ENCODE measurements at places on chromosomes 2 and 18.

DNA sequence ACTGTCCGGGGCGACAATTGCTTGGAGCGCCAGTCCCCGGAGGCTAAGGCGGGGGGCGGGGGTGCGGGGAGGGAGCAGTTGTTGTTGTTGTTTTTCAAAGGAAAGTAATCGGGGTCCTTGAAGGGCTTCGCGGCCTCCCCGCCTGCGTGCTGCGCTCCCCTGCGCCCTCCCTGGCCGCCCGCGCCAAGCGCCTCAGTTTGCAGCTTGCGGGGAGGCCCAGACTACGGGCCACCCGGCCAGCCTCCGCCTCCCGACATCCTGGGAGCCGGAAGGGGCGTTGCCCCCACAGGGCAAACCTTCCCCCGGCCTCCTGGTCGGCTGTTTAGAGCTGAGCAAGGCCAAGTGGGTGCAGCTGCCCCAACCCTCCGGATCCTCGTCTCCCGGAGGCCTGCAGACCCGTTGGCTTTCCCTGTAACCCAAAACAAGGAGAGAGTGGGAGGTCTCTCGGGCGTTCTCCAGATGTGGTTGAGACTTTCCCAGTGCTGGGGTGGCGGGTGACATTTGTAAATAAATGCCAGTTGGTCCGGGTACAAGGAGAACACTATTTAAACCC is 3.7 kb upstream of the SIX3 start:
- peak; percentile 83 for DNase-seq

DNA sequence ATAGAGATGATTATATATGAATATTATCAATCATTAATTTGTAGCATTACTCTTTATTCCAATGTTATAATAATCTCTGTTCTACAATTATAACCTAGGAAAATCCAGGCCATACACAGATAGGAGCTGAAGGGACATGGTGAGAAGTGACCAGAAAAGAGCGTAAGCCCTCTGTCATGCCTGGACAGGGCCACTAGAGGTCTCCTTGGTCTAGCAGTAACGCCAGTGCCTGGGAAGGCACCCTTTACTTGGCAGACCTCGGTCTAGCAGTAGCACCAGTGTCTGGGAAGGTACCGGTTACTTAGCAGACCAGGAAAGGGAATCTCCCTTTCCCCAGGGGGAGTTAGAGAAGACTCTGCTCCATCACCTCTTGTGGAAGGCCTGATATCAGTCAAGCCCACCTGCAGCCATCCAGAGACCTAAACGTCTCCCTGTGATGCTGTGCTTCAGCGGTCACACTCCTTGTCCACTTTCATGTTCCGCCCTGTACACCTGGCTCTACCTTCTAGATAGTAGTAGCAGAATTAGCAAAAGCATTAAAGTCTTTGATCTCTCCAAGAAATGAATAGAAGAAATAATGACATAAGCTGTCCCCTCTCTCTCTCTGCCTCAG is 447.5 kb upstream of the FSIP2 start:
- no peak for DNase-seq

DNA sequence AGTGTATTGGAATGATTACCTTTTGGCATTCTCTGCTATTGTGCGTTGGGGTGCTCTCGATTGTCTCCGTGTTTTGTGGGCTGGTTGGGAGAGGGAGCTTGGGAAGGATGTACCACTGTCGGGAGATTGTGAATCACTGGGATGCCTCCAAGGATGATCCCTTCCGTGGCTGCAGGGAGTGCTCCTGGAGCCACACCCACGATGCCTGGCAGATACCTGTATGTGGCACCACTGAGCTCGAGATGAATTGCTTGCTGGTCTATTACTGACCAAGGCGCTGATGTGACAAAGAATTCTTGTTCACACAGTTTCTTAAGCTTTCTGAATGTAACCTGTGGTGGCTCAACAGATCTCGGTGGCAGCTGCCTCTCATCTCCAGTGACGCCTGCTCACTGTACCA is 159.7 kb upstream of the LHCGR start:
- DNase-seq: no peak

DNA sequence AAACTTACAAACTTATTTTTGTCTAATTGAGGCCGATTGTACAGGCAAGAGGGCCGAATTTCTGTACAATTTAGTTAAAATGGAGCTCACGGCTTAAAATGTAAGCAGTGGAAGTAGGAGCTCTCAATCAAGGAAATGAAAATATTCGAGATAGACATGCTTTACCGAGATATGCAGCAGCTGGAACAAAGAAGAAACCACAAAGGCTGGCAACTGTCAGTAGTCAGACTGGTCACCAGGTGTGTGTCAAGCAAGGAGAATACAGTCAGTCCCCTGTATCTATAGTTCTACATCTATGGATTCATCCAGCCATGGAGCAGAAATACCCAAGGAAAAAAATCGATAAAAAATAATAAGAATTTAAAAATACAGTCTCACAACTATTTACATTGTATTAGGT is 122.6 kb downstream of the WDSUB1 start:
- no peak for DNase-seq

GRCh38 chr2:176078541-176079284 is 5.0 kb downstream of the EVX2 start:
- peak; percentile 5 for DNase-seq

GRCh38 chr2:185734658-185735057 is 3.9 kb upstream of the FSIP2 start:
- DNase-seq: no peak

- no peak for DNase-seq
Observed at GRCh38 chr18:58102875-58103274, 58.8 kb downstream of the NEDD4L start.

DNA sequence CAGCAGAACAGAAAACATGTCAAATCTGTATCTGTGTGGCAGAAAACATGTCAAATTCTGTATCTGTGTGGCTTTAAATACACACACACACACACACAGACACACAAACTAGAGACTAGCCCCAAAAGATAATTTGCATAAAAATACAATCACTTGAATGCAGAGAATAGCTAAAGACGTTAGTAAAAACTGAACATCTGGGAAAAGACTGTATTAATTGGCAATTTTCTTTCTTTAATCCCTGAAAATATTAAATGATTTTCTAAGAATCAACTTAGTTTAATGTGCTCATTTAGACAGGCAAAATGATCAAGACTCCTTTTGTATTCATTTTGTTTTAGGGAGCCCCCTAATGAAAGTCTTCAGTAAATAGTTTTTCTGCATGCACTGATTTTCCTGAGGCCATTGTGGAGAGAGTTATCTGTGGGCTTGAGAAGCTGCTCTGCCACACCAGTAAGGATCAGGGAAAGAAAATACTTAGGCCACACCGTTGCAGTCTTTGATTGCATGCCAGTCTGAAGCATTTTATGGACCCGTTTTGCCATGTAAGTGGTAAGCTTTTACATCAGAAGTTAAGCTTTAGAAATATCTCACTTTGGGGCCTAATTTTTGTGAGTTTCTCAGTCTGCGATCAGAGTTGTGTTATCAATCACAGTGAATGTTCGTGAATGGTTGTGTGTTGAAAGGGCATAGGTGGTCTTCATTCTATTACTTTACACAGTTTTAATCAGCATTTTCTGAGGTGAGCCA is 2.2 kb downstream of the SPATS2L start:
- no peak for DNase-seq

GRCh38 chr2:143934626-143935481 is 585.1 kb downstream of the ZEB2 start:
- DNase-seq: peak; percentile 68

DNA sequence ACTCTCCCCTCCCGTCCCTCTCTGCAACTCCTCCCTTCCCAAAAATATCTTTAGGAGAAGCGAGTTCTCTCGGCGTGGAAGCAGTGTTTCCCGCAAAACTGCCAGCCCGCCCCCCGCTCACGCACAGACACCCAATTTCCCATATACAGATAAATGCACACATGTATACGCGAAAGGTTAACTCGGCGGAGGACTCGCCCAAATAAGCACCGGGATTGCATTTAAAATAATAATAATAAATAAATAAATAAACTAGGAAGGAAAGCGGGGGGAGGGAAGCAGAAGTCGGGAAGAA is 70.0 kb upstream of the PSMD14 start:
- peak; percentile 37 for DNase-seq

DNA sequence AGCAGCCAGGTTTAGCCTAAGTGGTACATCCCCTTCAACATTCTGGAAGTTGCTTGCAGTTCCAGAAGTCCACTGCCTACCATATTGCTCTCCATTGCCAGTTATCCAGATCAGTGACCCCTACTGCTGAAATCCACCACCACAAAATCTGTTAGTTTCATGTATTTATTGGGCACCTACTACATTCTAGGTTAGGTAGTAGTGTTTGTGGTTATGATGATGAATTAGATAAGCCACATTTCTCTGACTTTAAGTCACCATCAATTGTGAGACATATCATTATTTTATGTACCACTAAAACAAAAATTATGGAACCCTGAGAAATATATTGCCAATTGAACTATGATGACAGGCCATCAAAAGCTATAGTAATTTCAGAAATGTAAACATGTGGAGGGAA is 139.5 kb upstream of the PKDCC start:
- no peak for DNase-seq

DNA sequence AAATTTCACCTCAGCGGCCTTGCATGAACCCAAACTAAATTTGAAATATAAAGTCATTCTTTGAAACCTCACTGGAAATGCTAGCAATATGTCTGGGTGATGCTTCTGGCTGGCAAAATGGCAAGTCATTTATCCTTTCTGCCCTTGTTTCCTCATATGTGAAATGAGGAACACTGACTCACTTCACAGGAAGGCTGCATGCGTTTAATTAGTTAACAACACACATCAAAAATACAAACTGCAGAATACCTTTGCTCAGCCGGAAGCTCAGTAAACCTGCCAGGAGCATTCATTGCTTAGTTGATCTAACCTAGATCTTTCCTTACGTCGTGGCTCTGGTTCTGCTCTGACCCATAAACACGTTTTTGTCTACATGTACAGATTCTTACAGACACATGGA is 214.2 kb upstream of the ACVR2A start:
- DNase-seq: no peak

DNA sequence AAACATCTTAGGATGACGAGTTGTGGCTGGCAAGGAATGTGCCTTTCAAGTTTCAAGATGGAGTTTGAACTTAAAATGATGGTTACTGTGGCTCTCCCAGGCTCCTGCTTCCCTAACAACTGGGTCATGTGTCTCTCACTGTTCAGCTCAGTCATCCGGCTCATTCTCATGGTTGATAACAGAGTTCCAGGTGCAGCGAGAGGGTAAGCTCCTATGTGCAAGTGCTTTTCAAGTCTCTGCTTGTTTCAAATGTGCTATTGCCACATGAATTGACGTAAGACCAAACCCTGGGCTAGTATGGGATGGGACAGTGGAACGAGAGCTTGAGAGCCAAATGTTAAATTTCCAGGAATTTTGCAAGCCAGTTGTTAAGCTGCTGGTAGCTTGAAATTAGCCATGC is 19.5 kb upstream of the PUM2 start:
- DNase-seq: no peak

- DNase-seq: no peak
Observed at GRCh38 chr2:194566907-194567660, 1089.9 kb upstream of the SLC39A10 start.

GRCh38 chr18:76209597-76209996 is 285.4 kb downstream of the ZNF516 start:
- DNase-seq: no peak

- DNase-seq: no peak
Observed at GRCh38 chr2:177284531-177284930, 20.0 kb upstream of the NFE2L2 start.

DNA sequence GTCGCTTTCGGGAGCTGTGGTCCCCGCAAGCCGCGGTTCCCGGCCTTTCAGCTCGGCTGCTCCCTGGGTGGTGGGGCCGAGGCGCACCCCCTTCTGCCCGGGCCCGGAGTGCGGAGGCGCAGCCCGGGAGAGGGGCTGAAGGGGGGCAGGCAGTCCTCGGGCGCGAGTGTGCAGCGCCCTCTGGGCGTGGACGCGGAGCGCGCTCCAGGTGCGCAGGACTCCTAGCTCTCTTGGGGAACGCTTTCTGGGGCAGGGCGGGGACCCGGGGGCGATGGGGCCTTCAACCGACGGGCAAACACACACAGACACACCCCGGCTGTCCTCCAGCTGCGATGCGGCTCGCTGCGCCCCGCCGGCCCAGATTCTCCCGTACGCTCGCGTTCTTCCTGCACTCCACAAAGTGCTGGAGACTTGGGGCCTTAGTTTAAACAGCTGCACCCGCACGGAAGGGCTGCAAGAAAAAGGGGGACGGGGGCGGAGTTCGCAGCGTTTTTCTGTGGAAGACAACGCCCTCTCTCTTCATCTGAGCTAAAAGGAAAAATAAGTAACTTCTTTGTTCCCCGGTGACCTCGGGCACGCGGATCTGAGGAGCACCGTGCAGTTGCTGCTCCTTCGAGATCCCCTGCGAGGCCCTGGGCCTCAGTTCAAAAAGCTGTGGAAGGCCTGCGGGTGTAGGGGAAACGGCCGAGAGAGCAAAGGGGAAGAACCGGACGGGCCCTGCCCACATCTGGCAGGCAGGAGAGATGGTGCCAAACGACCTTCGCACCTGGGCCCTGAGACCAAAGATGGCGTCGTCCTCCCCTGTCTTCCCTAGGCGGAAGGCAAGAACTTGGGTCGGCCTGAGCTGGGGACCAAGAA is 593 bp upstream of the SDC1 start:
- peak; percentile 84 for DNase-seq

DNA sequence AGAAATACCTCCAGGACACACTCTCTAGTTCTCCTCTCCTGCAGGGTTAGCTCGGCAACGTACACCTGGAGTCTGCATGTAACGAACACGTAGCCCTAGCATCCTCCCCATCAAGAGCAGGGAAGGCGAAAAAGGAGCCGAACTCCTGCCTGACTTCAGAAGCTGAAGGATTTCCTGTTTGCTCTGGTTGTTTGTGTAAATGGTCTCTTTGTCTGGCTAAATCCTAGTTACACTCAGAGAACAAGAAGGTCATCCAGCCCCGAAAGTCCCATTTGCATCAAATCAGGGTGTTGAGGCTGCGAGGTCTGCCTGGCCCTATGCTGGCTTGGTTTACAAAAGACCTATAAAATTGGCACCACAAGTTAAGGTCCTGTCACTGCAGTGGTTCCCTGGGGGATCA is 66.4 kb upstream of the POMC start:
- peak; percentile 10 for DNase-seq

DNA sequence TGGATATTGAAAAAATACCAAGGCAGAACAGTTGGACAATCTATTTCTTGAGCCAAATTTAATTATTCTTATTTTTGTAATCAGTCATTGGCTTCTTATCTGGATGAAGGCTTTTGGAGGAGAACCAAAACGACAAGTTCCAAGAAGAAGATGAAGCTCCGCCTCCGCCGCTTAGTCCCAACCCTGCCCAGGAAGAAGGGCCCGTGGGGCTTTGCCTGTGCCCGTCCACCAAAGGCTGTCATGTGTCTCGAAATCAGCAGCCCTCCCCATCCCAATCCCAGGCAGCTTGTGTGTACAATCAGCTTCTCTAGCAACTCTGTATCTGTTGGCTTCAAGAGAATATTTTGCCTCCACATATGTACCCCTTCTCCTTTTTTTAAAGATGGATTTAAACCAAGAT is 24.6 kb downstream of the PTRHD1 start:
- no peak for DNase-seq

DNA sequence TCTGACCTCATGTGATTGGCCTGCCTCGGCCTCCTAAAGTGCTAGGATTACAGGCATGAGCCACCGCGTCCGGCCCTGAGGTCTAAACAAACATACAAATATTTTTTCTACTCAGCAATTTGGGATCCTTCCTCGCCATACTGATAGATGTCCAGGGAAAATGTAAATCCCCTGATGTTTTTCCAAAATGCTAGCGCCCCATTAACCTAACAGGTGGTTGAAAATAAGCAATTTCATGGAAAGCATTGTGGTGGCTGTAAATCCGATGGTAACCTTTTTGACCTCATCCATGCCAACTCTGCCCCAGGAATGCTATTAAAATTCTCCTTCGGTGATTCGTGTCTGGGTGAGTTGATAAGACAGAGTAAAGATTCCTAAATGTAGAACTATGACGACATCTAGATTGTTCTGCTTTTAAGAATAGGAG is 19.3 kb downstream of the GEMIN6 start:
- no peak for DNase-seq

- DNase-seq: no peak
Observed at GRCh38 chr2:43648994-43649701, 12.1 kb downstream of the PLEKHH2 start.

Data from NCI-H146 (cell line).